ENCODE measurements at places on chromosomes 6 and 20.

DNA sequence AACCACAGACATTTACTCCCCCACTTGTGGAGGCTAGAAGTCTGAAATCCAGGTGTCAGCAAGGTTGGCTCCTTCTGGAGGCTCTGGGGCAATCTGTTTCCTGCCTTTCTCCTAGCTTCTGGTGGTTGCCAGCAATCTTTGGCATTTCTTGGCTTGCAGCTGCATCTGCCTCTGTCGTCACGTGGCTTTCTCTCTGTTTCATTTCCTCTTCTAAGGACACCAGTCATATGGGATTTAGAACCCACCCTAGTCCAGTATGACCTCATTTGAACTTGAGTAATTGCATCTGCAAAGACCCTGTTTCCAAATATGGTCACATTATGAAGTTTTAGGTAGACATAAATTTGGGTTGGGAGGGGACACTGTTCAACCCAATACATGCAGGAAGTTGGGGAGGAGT lies 56.2 kb upstream of the EPB41L1 start:
- DNase-seq: no peak

GRCh38 chr6:170347975-170348374 lies 41.4 kb downstream of the FAM120B start:
- no peak for DNase-seq

- peak; percentile 59 for DNase-seq
Measured at GRCh38 chr6:38671885-38672467, 31.0 kb downstream of the GLO1 start.

DNA sequence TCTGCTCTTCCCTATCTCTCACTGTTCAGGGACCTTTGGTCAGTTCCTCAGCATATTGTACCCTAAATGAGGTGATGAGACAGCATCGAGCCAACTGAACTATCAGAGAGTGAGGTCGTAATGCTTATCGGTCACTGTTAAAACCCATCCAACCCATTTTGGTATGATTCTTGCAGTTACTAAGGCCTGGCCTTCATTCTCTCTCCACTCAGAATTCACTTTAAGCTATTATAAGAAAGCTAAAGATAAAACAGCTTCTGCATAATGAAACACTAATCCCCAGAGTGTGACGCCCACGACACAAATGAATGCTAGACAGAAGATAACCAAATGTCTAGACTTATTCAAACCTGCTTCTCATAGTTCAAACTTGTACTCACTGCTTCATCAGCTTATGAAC lies 175.8 kb downstream of the GMPR start:
- no peak for DNase-seq

DNA sequence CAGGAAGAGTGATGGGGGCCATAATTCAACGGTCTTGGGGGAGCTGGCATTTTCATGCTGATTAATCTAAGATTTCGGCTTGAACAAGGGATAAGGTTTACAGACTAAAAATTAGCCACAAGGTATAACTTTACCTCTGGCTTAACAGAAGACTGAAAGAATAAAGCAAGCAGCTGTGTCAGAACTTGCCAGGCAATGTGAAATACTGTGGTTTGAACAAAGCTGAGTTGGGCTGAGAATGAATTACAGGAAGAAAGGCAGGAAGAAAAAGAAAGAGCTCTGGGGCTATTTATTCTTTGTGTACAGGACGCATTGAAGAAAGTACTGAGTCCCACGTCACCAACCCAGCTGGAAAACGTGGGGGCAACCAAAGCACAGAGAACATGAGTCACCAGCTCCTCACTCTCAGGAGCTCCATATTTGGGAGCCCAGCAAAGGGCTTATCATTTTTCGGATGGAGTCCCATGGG lies 121.5 kb upstream of the NEDD9 start:
- no peak for DNase-seq

GRCh38 chr6:118669561-118669960 lies 18.2 kb upstream of the CEP85L start:
- no peak for DNase-seq

GRCh38 chr6:3458706-3459421 lies 2.0 kb upstream of the SLC22A23 start:
- no peak for DNase-seq

- DNase-seq: no peak
Measured at GRCh38 chr6:165716886-165717285, 53.8 kb upstream of the PDE10A start.

DNA sequence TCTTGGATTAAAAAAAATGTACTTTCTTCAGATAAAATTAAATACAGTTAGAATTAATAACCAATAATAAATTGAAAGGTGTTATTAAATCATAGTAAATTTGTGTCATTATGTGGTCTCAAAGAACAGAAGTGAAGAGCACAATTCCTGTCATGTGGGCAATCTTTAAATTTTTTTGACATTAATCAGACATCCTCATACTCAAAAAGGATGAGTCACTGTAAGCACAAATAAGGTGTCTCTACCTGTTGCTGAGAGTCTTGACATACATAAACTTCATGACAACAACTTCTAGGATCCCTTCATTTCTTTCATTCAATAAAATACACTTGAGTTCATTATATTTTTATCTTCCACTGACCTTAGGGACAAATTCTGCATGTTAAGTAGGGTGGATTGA lies 76.1 kb downstream of the SLC22A3 start:
- no peak for DNase-seq

All from hematopoietic multipotent progenitor cell treated with erythropoietin and hydrocortisone succinate and interleukin-3 and kit ligand, for 8 days (in vitro differentiated cells).